ENCODE measurements at places on chromosomes 6 and 20. TPM values are rescaled to one million over a fixed set of nuclear protein-coding genes. Genes with fewer than 3 reads are reported as not detected.

- DNase-seq, result no peak
Measured at GRCh38 chr6:128172081-128172480, 271.2 kb upstream of the THEMIS start.

GRCh38 chr20:58868795-58869194, 16.3 kb downstream of the GNAS start:
- DNase-seq, result no peak

- DNase-seq, result no peak
Measured at GRCh38 chr20:3786126-3786484, 435 bp downstream of the CENPB start.

GRCh38 chr20:62285151-62285550, 17.6 kb upstream of the ADRM1 start:
- no peak for DNase-seq

MYLK2 gene
- total RNA-seq, result 0.11 TPM

Data from cardiac septum (tissue), 1 donor.